Left lung (tissue), 14 donors: ENCODE measurements at places on chromosomes 1 and 21. TPM values are rescaled to one million over a fixed set of nuclear protein-coding genes. Genes with fewer than 3 reads are reported as not detected.
A peak's percentile ranks its signal among the peaks of the same experiment; 100 is the strongest.

DNA sequence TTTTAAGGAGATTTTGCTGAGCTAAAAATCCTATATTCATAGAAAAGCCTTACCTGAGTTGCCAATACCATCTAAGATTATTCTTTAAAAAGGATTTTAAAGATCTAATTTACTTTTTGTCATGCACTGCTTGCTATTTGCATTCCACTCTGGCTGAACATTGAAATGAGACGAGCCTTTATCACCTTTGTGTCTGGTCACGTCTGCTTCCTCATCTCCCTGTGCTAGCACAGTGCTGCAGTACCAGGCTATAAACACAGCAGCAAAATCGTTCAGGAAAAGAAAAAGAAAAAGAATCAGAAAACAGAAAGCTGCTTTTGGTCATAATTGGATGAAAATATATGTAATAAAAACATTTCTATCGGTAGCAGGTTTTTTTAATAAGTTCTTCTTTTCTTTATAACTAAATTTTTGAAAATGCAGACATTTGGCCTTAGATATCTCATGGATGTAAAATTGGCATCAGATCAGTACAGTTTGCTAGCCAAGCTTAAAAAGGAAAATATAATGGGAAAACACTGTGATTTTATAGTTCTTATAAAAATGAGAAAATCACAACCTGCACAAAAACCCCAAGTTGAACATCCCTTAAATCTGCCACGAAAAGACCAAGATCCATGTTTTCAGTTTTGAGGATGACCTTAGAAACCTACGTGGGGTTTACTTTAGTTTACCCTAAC is 735.7 kb upstream of the CXADR start:
- H3K27me3 ChIP-seq, result no peaks in the 10 kb centered on the region
- H3K4me1 ChIP-seq, result no peaks in the 10 kb centered on the region
- no peak overlapping the region for H3K27ac ChIP-seq
- no peaks in the 10 kb centered on the region for H3K36me3 ChIP-seq
- DNase-seq, result no peak

DNA sequence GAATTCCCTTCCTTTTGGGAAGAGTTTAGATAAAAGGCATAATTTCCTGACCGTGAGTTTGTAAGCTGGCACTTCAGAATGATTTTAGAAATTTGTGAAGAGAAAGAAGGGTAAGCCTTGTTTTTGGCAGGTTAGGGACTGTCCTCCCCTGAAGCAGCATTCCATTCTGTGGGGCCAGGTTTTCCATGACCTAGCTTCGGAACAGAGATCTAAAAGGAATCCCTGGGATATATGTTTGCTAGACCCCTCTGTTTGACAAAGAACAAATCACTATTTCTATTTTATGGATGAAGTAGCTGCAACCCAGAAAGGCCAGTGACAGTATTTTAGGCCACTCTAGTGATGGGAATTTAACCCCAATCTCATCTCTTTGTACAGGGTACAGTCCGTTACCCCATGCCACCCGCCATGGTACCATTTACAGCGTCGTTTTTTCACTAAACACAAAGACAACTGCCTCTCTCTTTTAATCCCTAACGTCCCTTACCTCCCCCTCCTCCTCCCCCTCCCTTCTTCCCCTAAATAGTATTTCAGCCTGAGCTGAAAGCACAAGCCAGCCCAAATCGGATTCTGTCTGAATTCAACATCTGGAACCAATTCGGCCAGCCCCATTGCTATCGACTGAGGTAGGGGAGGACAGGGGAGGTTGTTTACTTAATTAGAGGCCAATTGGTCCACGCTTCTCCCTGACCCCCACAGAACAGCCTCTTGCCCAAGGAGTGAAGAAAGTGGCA is 23.4 kb upstream of the IKBKE start:
- no peak overlapping the region for H3K4me3 ChIP-seq
- H3K4me1 ChIP-seq, result no peaks in the 10 kb centered on the region
- H3K27me3 ChIP-seq, result no peaks in the 10 kb centered on the region
- H3K36me3 ChIP-seq, result no peaks in the 10 kb centered on the region
- no peak for DNase-seq

IRF6 gene
- polyA plus RNA-seq, result 18.1 TPM

- DNase-seq, result no peak
- H3K27me3 ChIP-seq, result no peaks in the 10 kb centered on the region
- H3K4me1 ChIP-seq, result no peaks in the 10 kb centered on the region
- H3K27ac ChIP-seq, result peak overlapping the region; percentile 46
Measured at GRCh38 chr1:186492531-186493291, 31.8 kb upstream of the PDC start.

NR1I3 gene
- polyA plus RNA-seq, result 0.48 TPM

GRCh38 chr21:33377221-33377920 is 25.8 kb upstream of the IFNGR2 start:
- DNase-seq, result no peak
- H3K27me3 ChIP-seq, result no peaks in the 10 kb centered on the region
- no peak overlapping the region for H3K4me3 ChIP-seq

DNA sequence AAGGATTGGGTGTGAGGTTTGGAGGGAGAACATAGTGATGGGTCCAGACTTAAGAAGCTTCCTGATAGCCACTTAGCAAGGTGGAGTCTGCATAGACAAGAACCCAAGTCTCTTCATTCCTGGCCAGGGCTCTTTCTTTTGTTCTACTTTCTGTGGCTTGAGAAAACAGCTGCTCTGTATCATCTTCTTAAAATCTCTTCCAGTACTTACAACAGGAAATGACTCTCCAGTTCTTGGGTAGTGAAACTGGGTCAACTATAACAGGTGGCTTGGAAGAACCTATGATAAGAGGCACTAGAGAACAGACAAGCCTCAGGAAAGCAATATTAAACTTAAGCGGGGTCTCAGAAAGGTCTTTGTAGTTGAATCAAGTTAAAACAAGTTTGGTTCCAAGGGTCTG is 148.1 kb upstream of the USP24 start:
- H3K27ac ChIP-seq, result no peak overlapping the region
- no peaks in the 10 kb centered on the region for H3K36me3 ChIP-seq

GRCh38 chr1:116345843-116346242 is 27.2 kb upstream of the ATP1A1 start:
- no peak overlapping the region for H3K4me3 ChIP-seq
- no peak overlapping the region for H3K27ac ChIP-seq
- H3K4me1 ChIP-seq, result no peaks in the 10 kb centered on the region
- H3K27me3 ChIP-seq, result no peaks in the 10 kb centered on the region

GRCh38 chr1:210624722-210625121 is 296.0 kb downstream of the HHAT start:
- H3K4me3 ChIP-seq, result no peak overlapping the region
- H3K4me1 ChIP-seq, result no peaks in the 10 kb centered on the region
- DNase-seq, result no peak

SYDE2 gene
- polyA plus RNA-seq, result 15.0 TPM
